ENCODE measurements at places on chromosomes 3 and 15.

DNA sequence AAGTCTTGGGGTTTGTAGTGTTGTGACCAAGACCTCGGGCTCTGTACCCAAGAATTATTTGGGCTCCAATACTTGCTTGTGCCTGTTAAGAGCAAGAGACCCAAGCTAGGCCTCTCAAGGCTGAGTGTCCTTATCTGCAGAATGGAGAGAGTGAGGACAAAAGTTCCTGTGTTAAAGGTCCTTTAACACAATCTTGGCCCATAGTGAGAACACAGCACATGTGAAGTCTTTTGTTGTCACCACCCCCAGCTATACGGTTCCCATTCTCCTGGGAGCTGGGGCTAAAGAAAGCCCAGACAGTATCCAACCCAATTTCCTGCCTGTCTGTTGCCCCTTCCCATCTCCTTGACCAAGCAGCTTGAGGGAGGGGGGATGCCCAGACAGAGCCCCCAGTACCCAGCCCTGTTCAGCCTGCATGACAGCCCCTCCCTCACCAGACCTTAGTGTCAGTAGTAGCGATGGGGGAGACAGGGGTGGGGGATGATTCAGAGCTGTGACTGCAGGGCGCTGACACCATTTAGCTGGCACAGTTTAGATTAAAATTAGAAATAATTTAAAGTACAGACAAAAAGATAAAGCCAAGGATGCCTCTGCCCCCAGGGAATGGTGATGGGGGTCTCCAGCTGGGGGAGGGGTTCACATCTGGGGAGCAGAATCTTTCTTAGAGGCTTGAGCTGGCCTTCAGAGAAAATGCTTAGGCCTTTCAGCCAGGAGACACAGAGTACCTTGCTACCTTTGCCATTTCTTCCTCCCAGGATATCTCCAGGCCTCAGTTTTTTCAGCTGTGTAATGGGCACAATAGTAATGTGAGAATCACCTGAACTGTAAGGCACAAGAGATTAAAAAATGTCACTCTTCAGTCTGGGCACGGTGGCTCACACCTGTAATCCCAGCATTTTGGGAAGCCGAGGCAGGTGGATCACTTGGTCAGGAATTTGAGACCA, 2.7 kb downstream of the PRKCD start:
- no peak for DNase-seq

DNA sequence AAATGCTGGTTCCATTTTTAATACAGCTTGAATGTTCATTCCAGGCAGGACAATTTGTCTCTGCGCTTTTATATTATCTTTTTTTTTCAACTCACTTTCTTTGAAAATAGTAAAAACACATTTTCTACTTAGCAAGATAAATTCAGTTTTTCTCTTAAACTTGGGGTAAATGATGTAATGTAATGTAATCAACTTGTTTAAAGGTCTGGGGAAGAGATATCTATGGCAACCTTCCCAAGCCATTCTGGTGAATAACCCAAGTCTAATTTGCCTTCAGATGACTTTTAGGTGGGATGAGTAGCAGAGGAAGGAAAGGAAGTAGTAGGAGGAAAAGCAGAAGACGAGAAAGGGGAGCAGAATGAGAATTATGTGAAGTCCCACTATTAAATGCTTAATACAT, 335.1 kb downstream of the SV2B start:
- DNase-seq, result no peak

GRCh38 chr3:16203031-16203430, 28.6 kb downstream of the GALNT15 start:
- no peak for DNase-seq

DNA sequence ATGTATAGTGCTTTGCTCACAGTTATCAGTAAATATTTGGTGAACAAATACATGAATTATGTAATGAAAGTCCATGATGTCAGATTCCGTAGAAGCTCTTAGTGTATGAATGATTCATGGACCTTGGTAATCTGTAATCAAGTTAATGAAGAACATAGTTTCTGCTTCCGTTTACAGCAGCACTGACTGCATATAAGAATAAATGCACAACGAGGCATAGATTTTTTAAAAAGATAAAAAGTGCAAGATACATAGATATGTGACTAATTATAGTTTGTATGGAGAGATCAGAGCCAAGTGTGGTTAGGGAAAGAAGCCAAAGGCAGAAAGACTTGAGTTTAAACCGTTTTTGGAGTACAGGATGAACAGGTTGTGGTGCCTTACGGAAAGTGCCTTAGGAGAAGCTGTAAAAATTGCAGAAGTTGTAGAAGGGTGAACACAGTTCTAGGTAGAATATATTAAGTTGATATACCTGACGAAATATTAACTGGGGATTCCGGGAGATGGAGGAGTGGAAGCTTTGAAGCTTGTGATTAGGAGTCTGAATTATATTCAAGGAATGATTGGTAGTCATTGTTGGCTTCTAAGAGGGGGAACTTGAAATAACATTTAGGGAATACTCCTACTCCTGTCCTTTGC, 293.1 kb downstream of the NLGN1 start:
- DNase-seq, result no peak

- DNase-seq, result no peak
These were observed 10.9 kb upstream of the EHD4 start for GRCh38 chr15:41983221-41983620.

DNA sequence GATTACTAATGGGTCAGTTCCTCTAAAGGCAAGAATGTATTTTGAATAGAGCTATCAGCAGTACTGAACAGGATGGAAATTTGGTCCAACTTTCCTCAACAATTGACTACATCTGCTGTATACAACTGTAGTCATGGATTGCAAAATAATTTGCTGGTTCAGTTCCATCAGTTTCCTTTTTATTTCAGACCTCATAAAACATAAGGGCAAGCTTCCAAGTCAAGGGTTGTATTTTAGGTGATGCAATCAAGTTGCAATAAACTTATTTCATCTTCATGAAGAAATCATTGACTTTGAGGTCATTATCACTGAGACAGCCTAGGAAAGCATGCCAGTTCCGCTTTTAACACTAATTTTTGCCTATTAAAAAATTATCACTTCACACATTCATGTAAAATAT, 90.4 kb upstream of the TSEN2 start:
- no peak for DNase-seq
